ENCODE measurements at places on chromosomes 3 and 15. TPM values are rescaled to one million over a fixed set of nuclear protein-coding genes. Genes with fewer than 3 reads are reported as not detected.
A peak's percentile ranks its signal among the peaks of the same experiment; 100 is the strongest.

GOLGA6D gene
- not detected for total RNA-seq

SIDT1 gene
- 28.9 TPM for total RNA-seq

IMP3 gene
- 61.0 TPM for total RNA-seq

UCN2 gene
- total RNA-seq = not detected

MORC1 gene
- total RNA-seq = not detected

ACVR2B gene
- total RNA-seq = 8.2 TPM

SPESP1 gene
- 0.58 TPM for total RNA-seq

CIB2 gene
- total RNA-seq = 3.2 TPM

SYNM gene
- total RNA-seq = 2.8 TPM

LTK gene
- 0.72 TPM for total RNA-seq

DNA sequence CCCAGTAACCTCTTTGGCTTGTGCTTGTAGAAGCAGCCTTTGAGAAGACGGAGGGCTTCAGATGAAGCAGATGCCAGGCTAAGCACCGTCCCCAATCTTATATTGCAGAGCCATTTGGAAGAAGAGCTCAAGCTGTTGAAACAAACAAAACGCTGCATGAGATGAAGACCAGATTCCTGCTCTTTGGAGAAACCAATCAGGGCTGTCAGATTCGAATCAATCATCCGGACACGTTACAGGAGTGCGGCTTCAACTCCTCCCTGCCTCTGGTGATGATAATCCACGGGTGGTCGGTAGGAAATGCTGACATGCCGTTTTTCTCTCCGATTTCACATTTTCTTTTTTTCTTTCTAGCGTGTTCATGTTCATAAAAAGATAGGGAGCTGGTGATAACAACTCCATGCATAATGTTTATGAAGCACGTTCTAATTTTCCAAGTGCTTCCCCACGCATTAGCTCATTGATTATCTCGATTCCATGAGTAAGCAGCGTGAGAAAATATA is 106.5 kb downstream of the LIPC start:
- H3K4me1 ChIP-seq = no peaks in the 10 kb centered on the region
- H3K27me3 ChIP-seq = no peaks in the 10 kb centered on the region
- no peak overlapping the region for H3K27ac ChIP-seq
- H3K4me3 ChIP-seq = no peak overlapping the region
- no peaks in the 10 kb centered on the region for H3K36me3 ChIP-seq

- peaks cover 15% of the 10 kb centered on the region for H3K36me3 ChIP-seq
- no peak for DNase-seq
- H3K27ac ChIP-seq = peak overlapping the region; percentile 68
- peak overlapping the region; percentile 30 for H3K4me3 ChIP-seq
- H3K27me3 ChIP-seq = no peaks in the 10 kb centered on the region
- H3K4me1 ChIP-seq = peaks cover 31% of the 10 kb centered on the region
These were observed 529.2 kb downstream of the FOXP1 start for GRCh38 chr3:71054312-71054711.

GRCh38 chr3:160343132-160343531 is 55.9 kb downstream of the IFT80 start:
- no peaks in the 10 kb centered on the region for H3K36me3 ChIP-seq
- no peak overlapping the region for H3K27ac ChIP-seq
- H3K4me3 ChIP-seq = no peak overlapping the region
- H3K4me1 ChIP-seq = no peaks in the 10 kb centered on the region
- no peak for DNase-seq

DNA sequence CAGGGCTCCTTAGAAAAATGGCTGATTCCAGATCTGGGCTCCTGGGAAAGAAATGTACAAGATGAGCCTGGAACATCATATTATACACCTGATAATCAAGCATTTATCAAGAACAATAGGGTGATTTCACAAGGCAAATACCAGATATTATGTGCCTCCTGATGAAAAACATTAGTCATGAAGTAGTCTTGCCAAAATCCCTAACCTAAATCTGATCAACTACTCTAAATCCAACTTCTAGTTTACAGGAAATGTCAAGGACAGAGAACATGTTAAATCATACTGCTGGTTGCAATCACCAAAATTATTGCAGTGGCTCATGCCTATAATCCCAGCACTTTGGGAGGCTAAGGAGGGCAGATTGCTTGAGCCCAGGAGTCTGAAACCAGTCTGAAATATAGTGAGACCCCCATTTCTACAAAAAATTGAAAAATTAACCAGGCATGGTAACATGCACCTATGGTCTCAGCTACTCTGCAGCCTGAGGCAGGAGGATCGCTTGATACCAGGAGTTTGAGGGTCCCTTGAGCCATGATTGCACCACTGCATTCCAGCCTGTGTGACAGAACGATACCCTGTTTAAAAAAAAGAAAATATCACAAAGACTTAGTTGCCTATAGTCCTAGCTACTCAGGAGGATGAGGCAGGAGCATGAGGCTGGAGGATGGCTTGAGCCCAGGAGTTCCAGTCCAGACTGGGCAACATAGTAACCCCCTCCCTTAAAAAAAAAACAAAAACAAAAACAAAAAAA is 34.9 kb upstream of the ATP13A3 start:
- H3K27me3 ChIP-seq = peaks cover 39% of the 10 kb centered on the region
- peak overlapping the region; percentile 69 for H3K4me3 ChIP-seq

- no peaks in the 10 kb centered on the region for H3K27me3 ChIP-seq
- peaks cover 6% of the 10 kb centered on the region for H3K4me1 ChIP-seq
- no peak for DNase-seq
These were observed 87.1 kb downstream of the WDR76 start for GRCh38 chr15:43913941-43914340.

- H3K4me3 ChIP-seq = no peak overlapping the region
- no peaks in the 10 kb centered on the region for H3K36me3 ChIP-seq
- DNase-seq = no peak
- H3K27ac ChIP-seq = no peak overlapping the region
- peaks cover 26% of the 10 kb centered on the region for H3K27me3 ChIP-seq
These were observed 269.7 kb upstream of the ATP10A start for GRCh38 chr15:26132811-26133210.

DNA sequence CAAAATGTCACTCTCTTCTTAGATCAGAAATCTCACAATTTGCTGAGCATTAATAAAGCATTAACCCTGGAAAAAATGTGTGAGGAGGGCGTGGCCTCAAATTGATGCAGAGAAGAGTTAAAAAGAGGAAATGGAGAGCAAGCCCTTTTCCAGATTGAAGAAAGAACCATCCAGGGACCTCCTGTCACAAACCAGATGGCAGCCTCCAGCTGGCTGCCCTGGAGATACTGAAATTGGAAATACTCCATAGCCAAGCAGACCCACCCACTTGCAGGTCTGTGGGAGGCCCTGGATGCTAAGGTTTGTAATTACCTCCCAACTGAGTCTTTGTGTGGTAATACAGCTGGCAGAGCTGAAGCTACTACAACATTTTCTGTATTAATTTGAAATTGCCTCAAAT is 214.9 kb downstream of the IL20RB start:
- DNase-seq = no peak
- H3K27ac ChIP-seq = no peak overlapping the region
- no peaks in the 10 kb centered on the region for H3K36me3 ChIP-seq
- peaks cover 7% of the 10 kb centered on the region for H3K27me3 ChIP-seq

- H3K4me3 ChIP-seq = no peak overlapping the region
- H3K4me1 ChIP-seq = no peaks in the 10 kb centered on the region
- H3K27ac ChIP-seq = no peak overlapping the region
- no peaks in the 10 kb centered on the region for H3K27me3 ChIP-seq
- no peak for DNase-seq
These were observed 2.9 kb upstream of the TM4SF19 start for GRCh38 chr3:196341137-196341536.

- no peak overlapping the region for H3K4me3 ChIP-seq
- H3K36me3 ChIP-seq = no peaks in the 10 kb centered on the region
- no peak overlapping the region for H3K27ac ChIP-seq
- H3K27me3 ChIP-seq = no peaks in the 10 kb centered on the region
- no peak for DNase-seq
These were observed 206.0 kb upstream of the KBTBD8 start for GRCh38 chr3:66792086-66792485.

DNA sequence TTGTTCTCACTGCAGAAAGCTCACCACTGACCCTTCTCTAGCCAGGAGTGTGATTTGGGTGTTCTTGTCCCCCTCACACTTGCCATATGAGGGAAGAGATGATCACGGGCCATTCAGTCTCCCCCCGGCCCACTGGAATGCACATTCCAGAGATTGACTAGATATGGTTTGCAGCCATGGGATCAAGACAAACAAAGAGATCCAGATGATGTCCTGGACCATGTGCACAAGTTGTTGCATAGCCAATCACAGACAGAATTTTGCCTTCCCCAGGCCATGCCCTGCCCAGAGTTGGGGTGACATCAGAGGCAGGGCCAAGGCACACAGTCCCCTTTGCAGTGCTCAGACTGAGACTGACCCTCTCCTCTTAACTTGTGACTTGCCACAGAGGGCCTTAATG is 14.8 kb downstream of the MUC13 start:
- no peaks in the 10 kb centered on the region for H3K4me1 ChIP-seq
- peaks cover 15% of the 10 kb centered on the region for H3K27me3 ChIP-seq
- DNase-seq = no peak
- no peaks in the 10 kb centered on the region for H3K36me3 ChIP-seq
- no peak overlapping the region for H3K27ac ChIP-seq
- H3K4me3 ChIP-seq = no peak overlapping the region

DNA sequence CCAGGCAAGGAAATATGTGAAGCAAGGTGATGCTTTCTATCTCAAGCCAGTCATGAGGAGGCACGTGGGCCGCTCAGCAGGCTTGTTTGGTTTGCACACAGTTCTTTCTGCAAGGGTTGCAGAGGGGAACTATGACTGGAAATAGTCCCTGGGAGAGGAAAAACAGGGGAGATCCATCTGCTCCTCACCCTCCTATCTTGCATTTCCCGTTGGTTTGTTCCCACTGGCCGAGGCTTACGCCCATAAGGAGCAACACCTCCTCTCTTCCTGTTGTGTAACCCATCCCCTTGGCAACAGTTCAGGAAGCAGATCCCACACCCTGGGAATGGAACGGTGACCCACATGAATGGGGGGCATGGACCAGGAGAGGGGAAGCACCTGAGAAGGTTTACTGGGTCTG is 72.1 kb upstream of the MAGI1 start:
- H3K36me3 ChIP-seq = no peaks in the 10 kb centered on the region
- DNase-seq = no peak
- peaks cover 9% of the 10 kb centered on the region for H3K27me3 ChIP-seq
- H3K4me1 ChIP-seq = no peaks in the 10 kb centered on the region

- H3K4me1 ChIP-seq = peaks cover 25% of the 10 kb centered on the region
- H3K27ac ChIP-seq = no peak overlapping the region
- no peak for DNase-seq
These were observed 55.9 kb upstream of the FAM174B start for GRCh38 chr15:92711457-92711831.

DNA sequence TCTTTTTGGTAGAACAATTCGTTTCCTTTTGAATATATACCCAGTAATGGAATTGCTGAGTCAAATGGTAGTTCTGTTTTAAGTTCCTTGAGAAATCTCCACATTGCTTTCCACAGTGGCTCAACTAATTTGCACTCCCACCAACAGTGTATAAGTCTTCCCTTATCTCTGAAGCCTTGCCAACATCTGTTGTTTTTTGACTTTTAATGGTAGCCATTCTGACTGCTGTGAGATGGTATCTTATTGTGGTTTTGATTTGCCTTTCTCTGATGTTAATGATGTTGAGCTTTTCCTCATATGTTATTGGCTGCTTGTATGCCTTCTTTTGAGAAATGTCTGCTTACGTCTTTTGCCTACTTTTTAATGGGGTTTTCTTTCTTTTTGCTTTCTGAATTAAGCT is 270.6 kb upstream of the MEIS2 start:
- H3K4me3 ChIP-seq = no peak overlapping the region

DNA sequence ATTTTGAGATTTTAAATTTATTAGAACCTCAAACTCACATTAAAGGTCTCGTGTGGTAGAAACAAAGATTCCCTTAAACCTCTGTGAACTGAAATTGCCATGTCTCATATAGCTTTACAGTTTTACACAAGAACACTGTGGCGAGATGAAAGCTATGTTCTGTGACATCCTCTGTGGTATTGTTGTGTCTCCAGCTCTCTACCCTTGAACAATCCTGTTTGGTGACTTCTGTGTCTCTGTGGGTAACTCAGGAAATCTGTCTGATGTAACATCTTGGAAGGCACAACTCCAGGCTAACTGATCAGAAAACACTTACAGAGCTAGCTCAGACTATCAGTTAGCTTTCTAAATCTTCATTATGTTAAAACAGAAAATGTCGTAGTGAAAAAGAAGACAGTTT is 318.8 kb upstream of the GBE1 start:
- no peak for DNase-seq
- H3K4me3 ChIP-seq = no peak overlapping the region
- no peaks in the 10 kb centered on the region for H3K4me1 ChIP-seq
- no peaks in the 10 kb centered on the region for H3K36me3 ChIP-seq

- H3K4me1 ChIP-seq = no peaks in the 10 kb centered on the region
- no peaks in the 10 kb centered on the region for H3K36me3 ChIP-seq
- no peak overlapping the region for H3K27ac ChIP-seq
- DNase-seq = no peak
- no peaks in the 10 kb centered on the region for H3K27me3 ChIP-seq
These were observed 356.0 kb downstream of the NLGN1 start for GRCh38 chr3:173753593-173753992.

GRCh38 chr3:159848348-159849118 is 140.1 kb upstream of the IL12A start:
- H3K27ac ChIP-seq = no peak overlapping the region
- no peaks in the 10 kb centered on the region for H3K4me1 ChIP-seq
- DNase-seq = no peak
- H3K27me3 ChIP-seq = peaks cover 17% of the 10 kb centered on the region
- no peak overlapping the region for H3K4me3 ChIP-seq

- H3K36me3 ChIP-seq = no peaks in the 10 kb centered on the region
- H3K4me3 ChIP-seq = no peak overlapping the region
- H3K27ac ChIP-seq = no peak overlapping the region
- DNase-seq = no peak
These were observed 27.3 kb upstream of the DUSP7 start for GRCh38 chr3:52083556-52084087.

DNA sequence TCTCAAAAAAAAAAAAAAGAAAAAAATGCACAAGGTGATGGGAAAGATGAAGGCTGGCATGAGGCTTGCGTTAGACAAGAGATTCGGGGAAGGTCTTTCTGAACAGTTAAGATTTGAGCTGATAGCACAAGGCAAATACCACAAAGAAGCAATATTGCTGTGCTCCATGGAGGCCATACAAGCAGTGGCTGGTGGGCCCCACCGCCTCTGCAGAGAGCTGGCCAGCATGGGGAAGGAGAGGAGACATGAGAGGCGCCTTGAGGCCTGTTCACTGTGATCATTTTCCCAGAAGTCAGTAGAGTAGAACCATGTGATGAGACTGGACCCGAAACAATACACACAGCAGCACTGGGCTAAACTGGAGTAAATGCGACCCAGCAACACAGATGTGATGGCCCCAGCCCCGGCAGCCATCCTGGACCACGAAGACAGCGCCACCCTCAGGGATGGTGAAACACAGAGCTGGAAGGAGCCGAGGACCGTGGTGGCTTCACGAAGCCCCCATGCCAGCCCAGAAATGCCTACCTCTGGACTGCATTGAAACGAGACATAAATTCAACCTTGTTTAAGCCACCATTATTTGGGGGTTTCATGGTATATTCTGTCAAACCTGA is 5.5 kb downstream of the XXYLT1 start:
- no peaks in the 10 kb centered on the region for H3K36me3 ChIP-seq
- H3K4me3 ChIP-seq = no peak overlapping the region
- H3K27ac ChIP-seq = no peak overlapping the region
- no peak for DNase-seq
- H3K27me3 ChIP-seq = no peaks in the 10 kb centered on the region

- H3K27me3 ChIP-seq = peaks cover 4% of the 10 kb centered on the region
- H3K27ac ChIP-seq = no peak overlapping the region
- no peak overlapping the region for H3K4me3 ChIP-seq
These were observed 270.0 kb upstream of the TBC1D5 start for GRCh38 chr3:18012436-18012835.

All from activated T-cell treated with anti-CD3 and anti-CD28 coated beads, Interleukin-2, amount 50 U/mL, for 72 hours (primary cell).